ENCODE measurements at places on chromosomes 5 and 9.

GRCh38 chr5:73900566-73900965 lies 274.6 kb downstream of the ARHGEF28 start:
- DNase-seq = no peak

DNA sequence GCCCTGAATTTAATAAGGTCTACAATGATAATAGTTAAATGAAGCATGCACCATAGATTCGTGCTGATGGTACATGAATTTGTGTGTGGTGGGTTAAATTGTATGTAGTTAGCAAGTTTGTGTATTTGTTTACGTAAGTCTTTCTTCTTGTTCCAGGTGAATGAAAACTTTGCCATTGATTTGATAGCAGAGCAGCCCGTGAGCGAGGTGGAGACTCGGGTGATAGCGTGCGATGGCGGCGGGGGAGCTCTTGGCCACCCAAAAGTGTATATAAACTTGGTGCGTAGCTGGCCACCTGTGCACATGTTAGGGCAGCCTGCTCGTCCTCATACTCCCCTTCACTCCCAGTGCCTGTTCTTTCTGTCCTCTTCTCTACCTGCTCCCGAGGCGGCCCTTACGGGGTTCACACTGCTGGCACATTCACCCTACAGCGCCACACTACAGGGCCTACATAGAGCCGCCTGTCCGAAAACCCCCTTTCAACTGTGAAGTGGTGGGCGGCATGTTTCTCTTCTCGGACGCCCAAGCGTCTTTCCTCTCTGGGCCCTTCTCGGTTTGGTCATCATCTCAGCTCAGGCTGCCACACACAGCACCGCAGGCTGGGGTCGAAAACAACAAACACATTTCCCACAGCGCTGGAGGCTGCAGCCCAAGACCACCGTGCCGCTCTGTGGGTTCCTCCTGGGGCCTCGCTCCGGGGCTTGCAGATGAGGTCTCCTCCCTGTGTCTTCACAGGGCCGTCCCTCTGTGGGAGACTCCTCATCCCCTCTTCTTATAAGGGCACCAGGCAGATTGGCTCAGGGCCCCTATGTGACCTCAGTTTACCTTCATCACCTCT lies 13.2 kb downstream of the NDUFS6 start:
- DNase-seq = no peak

DNA sequence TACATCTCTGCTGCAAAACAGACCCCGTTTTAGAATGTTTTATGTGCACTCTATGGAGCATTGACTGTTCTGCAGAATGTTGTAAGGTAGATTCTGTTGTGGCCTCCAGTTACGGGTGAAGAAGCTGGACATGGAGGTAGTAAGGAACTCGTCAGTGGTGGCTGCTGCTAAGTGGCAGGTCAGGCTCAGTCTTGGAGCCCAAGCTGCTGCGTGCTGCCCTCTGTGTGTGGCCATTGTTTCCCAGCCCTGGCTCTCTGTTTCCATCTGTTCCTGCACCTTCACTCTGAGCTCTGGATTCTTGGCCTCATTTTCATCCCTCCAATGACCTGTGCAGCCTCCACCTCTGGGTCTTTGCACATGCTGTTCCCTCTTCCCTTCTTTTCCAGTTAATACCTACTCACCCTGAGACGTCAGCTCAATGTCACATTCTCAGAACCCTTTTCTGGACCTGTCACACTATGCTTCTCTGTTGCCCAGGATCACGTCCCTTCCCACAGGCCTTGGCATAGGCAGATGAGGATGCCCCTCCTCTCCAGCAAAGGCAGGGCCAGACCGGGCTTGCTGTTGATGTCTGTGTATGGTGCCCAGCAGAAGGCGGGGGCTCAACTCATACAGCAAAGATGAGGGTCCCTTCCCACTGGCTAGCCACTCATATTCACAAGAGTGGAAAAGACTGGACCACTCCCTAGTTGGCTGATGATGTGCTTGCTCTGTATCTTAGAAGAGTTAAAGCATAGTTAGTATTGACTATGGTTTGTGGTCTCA lies 97.6 kb downstream of the TENT4A start:
- DNase-seq = no peak

- no peak for DNase-seq
Observed at GRCh38 chr5:52684051-52684450, 103.7 kb upstream of the ITGA1 start.

GRCh38 chr9:36961051-36961450 lies 73.0 kb downstream of the PAX5 start:
- DNase-seq = no peak

DNA sequence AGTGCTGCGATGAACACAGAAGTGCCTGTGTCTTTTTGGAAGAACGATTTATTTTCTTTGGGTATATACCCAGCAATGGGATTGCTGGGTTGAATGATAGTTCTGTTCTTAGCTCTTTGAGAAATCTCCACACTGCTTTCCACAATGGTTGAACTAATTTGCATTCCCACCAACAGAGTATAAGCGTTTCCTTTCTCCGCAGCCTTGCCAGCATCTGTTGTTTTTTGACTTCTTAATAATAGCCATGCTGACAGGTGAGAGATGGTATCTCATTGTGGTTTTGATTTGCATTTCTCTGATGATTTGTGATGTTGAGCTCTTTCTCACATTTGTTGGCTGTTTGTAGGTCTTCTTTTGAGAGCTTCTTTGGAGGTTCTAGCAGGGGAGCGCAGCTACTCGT lies 134.6 kb downstream of the TENT4A start:
- DNase-seq = no peak

DNA sequence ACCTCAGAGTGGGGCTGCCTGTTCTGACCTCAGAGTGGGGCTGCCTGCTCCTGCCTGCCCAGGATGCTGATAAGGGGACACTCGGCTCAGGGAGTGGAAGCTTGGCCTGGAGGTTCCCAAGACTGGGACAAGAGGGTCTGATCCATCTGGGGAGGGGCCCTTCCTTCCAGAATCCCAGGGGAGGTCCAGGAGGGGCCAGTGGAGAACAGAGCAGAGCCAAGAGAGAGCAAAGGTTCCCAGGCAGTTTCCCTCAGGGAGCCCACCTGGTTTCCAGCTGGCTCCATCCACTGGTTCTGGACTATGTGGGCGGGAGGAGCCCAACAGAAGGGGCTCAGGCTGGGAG lies 49.1 kb upstream of the RNU6ATAC start:
- DNase-seq = no peak

- no peak for DNase-seq
Observed at GRCh38 chr9:99544526-99544925, 277.2 kb upstream of the NR4A3 start.

Data from SHP77 (cell line).